ENCODE measurements at places on chromosomes 11 and 22.
A peak's percentile ranks its signal among the peaks of the same experiment; 100 is the strongest.

- DNase-seq = no peak
These were observed 434.7 kb downstream of the TBC1D22A start for GRCh38 chr22:47196881-47197772.

GRCh38 chr11:8097926-8098325 lies 16.9 kb downstream of the TUB start:
- DNase-seq = no peak

- no peak for DNase-seq
These were observed 88.4 kb upstream of the RTL6 start for GRCh38 chr22:44586351-44586990.

GRCh38 chr22:43126501-43127165 lies 16.1 kb downstream of the BIK start:
- DNase-seq = peak; percentile 92

DNA sequence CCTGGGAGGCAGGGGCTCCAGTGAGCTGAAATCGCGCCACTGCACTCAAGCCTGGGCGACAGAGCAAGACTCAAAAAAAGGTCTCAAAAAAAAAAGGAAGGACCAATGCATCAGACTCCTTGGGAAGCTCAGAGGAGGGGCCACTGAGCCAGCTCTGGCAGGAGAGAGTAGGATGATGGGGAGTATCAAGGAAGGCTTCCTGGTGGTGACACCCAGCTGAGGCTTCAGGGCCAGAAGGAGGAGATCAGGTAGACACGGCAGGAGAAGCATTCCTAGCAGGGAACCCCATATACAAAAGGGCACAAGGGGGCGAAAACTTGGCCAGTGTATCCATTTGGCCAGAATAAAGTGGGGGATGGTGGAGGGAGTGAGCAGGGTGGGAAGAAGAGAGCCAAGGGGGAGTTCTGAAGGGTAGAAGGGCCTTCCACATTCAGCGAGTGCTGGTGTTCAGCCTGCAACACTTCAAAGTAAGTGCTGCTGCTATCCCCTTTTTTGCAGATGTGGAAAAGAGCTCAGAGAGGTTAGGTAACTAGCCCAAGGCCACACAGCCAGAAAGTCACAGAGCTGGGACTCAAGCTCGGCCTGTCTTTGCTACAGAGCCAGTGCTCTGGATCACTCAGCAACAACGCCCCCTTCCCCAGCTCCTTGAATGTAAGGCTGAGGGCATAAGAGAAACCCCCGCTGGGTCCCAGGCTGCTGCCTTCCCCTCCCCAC lies 5.3 kb upstream of the RHOD start:
- no peak for DNase-seq

GRCh38 chr11:65047581-65048422 lies 6.8 kb downstream of the SAC3D1 start:
- DNase-seq = peak; percentile 72

DNA sequence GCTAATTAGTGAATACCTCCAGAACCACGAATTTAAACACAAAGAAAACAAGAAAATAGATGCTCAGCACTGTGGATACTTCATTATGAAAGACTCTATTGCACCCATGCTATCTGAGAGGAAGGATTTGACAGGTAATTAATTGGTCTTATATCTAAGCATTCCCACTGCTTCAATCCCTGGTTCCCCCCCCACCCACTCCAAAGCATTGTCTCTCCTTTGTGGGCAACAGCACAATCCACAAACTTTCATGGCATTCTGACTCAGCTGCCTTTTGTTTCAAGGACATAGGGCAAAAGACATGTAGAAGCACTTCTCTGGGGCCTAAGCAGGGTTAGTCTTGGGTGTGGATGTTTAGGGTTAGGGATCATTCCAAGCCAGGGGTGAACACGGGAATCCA lies 551.4 kb downstream of the BUD13 start:
- DNase-seq = no peak

- DNase-seq = no peak
These were observed 49.3 kb upstream of the THY1 start for GRCh38 chr11:119472186-119472855.

DNA sequence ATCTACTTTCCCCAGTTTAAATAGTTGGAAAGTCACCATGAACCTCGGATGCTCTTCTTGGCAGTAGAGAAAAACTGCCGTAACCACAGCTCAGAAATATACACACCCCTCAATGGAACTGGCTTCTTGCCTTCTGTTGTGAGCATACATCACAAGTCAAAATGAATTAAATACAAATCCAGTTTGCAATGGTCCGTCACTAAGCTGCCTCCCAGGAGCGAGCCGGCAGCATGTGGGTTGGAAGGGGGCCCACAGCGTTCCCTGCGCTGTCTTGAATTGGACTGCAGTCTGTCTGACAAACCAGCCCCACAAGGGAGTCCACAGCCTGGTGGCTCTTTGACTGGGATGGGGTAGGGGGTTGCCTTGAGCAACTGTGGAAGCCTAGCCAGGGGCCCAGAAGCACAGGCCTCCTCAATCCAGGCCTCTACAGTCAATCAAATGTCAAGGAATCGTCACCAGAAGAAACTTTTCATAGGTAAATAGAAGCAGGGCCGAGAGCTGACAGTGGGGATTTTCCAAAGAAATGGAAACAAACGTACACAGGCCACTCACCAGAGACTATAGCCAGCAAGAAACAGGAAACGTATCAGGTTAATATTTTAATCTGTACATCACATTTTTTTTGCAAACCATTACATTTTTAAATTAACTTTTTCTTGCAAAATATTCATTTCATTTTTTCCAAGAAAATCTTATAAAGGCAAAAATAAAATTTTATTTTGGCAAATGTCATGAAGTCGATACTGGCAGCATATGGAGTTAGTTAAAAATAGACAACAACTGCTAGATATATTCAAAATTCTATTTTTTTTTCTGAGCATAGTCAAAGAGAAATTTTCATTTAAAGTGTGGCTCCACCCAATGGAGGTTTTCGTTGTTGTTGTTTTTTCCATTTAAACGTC lies 38.5 kb downstream of the C11orf58 start:
- DNase-seq = peak; percentile 47

DNA sequence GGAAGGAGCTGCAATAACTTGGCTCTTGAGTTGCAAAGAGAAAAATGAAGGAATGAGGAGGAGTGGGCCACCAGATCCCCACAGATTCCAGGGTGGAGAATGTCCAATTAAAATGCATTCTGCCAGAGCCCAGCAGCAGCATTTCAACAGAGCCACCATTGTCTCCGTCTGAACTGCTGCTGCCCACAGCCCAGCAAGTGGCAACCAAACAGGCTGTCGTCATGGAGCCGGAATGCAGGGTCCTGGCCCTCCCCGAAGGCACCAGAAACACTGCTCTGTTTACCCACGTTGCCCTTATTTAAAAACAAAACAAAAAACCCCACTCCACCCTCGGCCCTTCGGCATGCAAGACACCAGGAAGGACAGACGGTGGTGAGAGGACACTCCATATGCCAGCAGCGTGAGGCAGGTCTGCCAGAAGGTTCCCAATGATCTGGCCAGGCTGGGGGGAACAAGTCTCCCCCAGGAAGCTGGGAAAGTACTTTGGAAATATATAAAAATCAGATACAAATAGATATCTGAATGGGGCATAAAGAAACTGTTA lies 32.5 kb downstream of the PLEKHA7 start:
- peak; percentile 22 for DNase-seq

DNA sequence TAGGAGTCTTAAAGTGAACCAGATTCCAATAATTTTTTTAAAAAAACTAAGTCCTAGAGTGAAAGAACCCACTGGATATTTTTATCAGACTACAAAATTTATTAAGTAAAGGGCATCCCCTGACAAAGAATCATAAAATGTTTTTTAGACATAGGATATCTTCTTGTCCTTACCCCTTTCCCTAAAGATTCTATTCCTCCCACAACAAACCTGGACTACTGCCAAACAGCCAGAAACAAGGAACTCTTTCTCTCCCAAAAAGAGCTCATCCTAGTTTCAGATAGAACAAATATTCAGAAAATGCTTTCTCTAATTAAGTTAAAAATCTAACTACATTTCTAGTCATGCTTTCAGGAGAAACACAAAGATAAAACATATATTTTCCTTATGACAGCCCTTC lies 327.1 kb downstream of the FAM181B start:
- DNase-seq = no peak

- DNase-seq = no peak
These were observed 1.4 kb upstream of the GAL3ST1 start for GRCh38 chr22:30575859-30576258.

DNA sequence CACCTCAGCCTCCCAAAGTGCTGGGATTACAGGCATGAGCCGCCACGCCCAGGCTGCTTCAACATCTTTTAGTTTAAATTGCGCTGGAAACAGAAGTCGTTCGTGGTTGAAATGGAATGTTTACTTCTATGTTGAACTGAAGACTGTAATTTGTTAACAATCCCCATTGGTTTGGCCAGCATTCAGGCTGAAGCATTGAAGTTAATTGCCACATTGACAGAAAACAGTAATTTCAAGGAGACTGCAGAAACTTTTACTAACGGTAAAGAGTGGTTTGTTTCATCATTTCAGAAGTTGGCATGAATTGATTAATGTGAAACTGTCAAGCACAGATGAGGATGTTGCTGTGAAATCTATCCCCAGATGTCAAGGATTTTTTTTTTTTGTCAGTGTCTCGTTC lies 14.2 kb downstream of the AP5B1 start:
- DNase-seq = peak; percentile 80

- no peak for DNase-seq
These were observed 27.6 kb downstream of the ZNF280B start for GRCh38 chr22:22480940-22481339.

DNA sequence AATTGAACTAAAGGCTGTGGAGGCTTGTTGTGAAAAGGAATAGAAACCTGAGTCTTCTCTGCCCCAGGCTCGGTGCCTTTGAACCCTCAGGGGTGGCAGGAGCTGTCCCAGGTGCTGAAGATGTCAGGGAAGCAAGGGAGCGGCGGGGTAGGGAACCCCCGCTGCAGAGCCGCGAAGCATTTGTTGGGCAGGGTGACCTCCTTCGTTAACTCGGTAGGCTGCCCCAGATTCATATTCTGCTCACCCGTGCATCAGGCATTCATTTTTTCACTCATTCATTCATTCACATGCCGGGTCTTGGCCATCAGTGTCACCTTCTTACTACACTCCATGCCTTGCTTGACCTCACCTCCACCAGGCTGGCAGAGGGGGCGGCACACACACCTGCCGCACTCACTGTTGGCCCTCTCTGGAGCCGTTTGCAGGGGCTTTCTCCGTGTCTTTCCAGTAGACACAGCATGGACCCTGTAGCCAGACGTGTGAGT lies 618.9 kb downstream of the BRD1 start:
- no peak for DNase-seq

GRCh38 chr11:7677071-7677470 lies 3.8 kb upstream of the CYB5R2 start:
- no peak for DNase-seq
